ENCODE measurements at places on chromosomes 3 and 15.

DNA sequence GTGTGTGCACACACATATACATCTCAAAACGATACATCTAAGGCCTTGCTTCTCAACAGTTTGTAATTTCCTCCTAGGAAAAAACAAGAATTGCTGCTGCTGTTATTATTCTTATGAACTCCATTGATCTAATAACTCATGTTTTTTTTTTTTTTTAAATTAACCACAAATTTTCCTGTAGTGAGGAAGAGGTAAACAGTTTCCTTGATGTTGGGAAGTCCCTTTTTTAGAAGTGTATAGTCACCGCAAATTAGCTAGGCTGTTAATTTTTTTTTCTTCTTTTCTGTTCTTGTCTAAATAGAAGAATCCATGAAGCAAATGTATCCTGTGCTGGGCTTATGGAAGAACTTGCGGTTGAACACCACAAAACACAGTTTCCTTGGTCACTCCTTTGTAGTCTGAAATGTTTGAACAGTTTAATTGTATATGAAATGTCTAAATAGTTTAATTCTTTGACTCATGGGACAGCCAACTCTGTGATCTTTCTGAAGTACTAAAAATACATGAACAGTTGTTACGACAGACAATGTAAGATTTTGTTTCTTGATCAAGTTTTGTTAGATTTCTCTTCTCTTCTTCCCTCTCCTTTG, 64.5 kb downstream of the MITF start:
- no peak for DNase-seq

DNA sequence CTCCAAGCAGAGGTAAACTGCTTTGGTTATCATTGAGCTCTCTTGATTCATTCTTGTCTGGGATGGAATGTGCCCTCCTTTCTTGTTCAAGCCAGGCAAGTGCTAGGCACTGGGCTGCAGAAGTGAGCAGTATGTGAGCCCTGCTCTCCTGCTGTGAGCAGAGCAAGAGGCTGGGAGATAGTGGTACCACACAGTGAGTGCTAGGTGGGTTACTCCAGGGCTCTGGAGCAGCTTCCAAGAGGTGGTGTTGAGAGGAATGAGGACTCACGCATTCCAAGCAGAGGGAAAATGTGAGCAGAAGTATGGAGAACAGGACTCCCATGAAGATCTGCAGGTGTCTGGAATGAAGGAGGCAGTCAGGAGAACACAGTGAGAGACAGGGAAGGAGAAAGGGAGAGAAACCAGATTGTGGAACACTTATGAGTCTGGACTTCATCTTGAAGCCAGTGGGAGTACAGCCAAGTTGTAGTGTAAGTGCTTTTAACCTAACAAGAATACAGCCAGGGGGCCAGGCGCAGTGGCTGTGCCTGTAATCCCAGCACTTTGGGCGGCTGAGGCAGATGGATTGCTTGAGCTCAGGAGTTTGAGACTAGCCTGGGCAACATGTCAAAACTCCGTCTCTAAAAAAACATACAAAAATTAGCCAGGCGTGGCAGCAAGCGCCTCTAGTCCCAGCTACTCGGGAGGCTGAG, 199.9 kb upstream of the CTDSPL start:
- no peak for DNase-seq

DNA sequence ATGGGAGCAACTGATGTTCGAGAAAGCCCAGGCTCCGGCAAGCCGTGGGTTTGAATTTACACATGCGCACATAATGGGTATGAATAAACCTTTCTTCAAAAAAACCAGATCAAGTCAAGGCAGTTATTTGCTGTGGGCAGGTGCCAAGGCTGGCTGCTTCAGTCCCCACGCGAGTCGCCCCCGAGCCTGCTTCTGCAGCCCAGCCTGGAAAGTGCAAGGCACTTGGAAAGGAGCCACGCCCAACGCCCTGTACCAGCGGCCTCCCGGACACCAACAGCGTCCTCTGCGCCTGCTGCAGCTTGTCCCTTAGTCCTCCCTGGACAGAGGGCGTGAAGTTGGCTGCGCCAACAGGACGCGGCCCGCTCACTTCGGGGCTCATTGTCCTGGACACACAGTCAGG, 68.9 kb downstream of the KLF15 start:
- DNase-seq, result no peak

DNA sequence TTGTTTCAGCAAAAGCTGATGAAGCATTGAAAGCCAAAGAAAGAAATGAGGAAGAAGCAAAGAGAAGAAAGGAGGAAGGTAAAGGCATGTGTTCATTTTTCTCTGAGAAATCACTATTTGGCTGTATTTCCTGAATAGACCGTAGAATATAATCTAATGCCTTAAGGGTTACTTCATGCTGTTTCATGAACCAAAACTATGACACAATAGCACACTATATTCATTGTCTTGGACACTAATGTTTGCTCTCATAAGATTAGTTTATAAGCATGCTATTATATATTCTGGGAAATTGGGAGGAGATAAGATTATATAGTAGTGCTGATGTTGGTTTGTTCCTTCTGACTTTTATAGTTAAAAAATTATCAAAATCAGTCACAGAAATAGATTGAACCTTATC, 110.1 kb upstream of the MLF1 start:
- DNase-seq, result no peak

DNA sequence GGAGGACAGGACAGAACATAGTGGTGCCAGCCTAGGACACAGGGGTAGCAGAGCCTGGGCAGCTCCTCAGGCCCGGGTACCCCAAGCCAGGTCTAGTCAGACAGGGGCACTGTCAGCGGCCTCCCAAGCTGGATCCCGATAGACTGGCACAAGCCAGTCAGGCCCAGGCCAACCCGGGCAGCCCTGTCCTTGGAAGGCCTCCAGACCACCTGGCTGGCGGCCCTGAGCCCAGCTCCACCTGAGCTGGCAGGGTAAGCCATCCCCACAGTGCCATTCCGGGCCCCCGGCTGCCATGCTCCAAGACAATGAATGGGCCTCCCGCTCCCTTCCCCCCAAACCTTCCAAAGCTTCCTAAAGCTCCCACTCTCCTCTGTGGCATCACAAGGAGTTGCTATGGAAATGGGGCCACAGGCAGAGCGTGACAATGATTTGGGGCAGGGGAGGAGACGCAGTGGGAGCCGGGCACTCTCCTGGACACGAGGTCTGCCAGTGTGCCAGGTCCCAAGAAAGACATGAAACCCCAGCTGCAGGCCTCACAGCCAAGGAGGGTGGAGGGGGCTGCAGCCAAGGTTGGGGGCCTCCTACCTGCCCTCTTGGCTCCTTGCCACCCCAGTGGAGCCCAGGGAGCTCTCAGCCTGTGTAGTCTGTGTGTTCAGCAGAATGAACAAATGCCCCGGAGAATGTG, 165.6 kb upstream of the LINGO1 start:
- no peak for DNase-seq

GRCh38 chr3:167113035-167113830, 266.9 kb downstream of the ZBBX start:
- DNase-seq, result no peak

DNA sequence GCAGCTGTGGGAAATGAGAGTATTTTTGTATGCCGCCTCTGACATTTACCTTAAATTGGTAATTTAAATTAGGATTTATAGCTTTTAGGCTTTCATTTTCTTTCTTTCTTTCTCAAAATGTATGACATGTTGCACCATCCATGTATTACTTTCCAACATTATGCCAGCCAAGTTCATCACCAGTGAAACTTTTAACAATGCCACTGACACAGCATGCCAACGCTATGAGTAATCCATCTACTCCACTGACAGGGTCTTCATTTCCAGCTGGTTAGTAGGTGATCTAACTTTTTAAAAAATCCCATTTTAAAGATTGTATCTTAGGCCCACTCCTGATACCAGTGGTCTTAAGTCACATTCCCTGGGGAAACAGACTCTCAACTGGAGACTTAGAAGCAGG, 21.8 kb upstream of the CLDN16 start:
- DNase-seq, result no peak

DNA sequence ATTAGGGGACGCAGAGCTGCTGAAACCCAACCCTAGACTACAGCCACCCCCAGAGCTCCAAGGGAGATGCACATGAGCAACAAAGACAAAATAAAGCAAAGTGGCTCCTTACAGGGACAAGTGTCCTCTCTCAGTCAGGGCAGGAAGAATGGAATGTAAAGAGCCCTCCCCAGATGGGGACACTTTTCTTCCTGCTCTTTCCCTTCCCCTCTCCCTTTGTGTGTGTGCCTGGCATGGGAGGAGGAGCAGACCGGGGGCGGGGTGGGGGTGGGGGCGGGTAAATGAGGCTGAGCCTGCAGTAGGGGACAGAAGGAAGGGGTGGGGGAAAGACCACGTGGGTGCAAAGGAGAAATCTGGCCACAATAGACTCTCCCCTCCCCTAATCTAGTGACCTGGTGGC, 37.4 kb downstream of the ACAA1 start:
- no peak for DNase-seq

DNA sequence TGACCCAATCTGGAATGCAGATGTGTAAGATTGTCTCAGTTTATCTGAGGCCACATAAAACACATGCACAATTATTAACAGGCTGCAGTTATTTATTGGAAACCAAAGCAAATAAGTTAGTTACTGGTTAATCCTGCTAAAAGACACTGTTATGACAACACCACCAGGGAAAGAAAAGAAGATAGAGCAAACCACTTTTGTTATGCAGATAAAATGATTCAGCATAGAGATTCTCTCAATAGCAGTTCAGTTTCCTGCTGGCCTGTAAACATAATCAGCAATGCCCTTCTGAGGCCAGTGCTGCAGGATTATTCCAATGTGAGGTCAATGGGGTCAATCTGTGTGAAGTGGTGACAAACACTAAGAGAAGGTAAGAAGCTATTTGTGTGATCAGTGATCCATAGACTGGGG, 244.4 kb downstream of the ZBTB20 start:
- no peak for DNase-seq

DNA sequence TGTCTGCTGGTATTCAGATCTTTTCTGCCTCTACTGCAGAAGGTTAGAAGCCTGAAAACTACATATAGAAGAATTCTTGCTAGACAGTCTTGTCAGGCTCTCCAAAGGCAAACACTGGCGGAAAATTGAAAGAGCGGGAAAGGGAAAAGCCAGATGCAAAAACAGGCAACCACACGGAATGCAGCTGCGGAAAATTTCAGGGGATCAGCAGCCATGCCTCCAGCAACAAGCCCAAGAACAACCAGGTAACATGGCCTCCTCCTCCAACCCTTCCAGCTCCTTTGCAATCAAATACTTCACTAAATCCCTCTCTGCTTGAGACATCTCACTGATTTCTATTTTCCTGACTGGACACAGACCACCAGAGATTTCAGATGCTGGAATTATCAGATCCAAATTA, 9.6 kb downstream of the UBP1 start:
- DNase-seq, result no peak

- DNase-seq, result no peak
Measured at GRCh38 chr3:194761384-194761783, 75.7 kb downstream of the FAM43A start.

- peak; percentile 39 for DNase-seq
Measured at GRCh38 chr3:43770426-43771103, 79.8 kb downstream of the ABHD5 start.

- no peak for DNase-seq
Measured at GRCh38 chr3:112230033-112230432, 64.0 kb downstream of the SLC9C1 start.

GRCh38 chr3:28294667-28295413, 53.4 kb downstream of the CMC1 start:
- no peak for DNase-seq

DNA sequence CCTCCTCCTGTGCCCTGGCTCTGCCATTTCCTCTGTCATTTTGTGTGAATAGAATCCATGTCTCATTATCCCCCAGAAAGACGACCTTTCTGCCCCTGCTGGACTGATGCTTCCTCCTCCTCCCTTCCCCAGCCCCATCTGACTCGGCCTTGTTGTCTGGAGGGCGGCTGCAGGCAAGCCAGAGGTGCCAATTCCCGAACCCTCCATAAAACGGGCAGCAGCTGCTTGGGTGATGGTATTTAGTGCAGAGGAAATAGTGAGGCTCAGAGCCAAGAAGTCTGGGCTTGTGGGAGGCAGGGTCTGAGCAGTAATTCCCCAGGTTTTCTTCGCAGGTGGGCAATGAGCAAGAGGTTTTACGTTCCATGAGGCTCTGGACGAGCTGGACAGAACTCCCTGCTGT, 71.2 kb downstream of the ITGA11 start:
- no peak for DNase-seq

- DNase-seq, result no peak
Measured at GRCh38 chr15:67806536-67806935, 18.8 kb upstream of the SKOR1 start.

GRCh38 chr3:42096796-42097565, 5.8 kb downstream of the TRAK1 start:
- no peak for DNase-seq

- no peak for DNase-seq
Measured at GRCh38 chr3:134279466-134279865, 28.8 kb upstream of the RYK start.
